ENCODE measurements at places on chromosomes 7 and 10. TPM values are rescaled to one million over a fixed set of nuclear protein-coding genes. Genes with fewer than 3 reads are reported as not detected.

GRCh38 chr7:44063894-44064651 is 1.3 kb downstream of the PGAM2 start:
- peaks cover 38% of the 10 kb centered on the region for H3K36me3 ChIP-seq
- DNase-seq = no peak
- H3K4me1 ChIP-seq = peaks cover 37% of the 10 kb centered on the region
- no peak overlapping the region for H3K27ac ChIP-seq
- H3K27me3 ChIP-seq = no peaks in the 10 kb centered on the region

- H3K27me3 ChIP-seq = no peaks in the 10 kb centered on the region
- H3K4me1 ChIP-seq = no peaks in the 10 kb centered on the region
- DNase-seq = no peak
Observed at GRCh38 chr7:16055263-16055976, 365.9 kb downstream of the CRPPA start.

- no peaks in the 10 kb centered on the region for H3K4me1 ChIP-seq
- no peak overlapping the region for H3K27ac ChIP-seq
- no peak for DNase-seq
- H3K4me3 ChIP-seq = no peak overlapping the region
- no peaks in the 10 kb centered on the region for H3K27me3 ChIP-seq
Observed at GRCh38 chr7:55303220-55303619, 61.9 kb upstream of the LANCL2 start.

DNA sequence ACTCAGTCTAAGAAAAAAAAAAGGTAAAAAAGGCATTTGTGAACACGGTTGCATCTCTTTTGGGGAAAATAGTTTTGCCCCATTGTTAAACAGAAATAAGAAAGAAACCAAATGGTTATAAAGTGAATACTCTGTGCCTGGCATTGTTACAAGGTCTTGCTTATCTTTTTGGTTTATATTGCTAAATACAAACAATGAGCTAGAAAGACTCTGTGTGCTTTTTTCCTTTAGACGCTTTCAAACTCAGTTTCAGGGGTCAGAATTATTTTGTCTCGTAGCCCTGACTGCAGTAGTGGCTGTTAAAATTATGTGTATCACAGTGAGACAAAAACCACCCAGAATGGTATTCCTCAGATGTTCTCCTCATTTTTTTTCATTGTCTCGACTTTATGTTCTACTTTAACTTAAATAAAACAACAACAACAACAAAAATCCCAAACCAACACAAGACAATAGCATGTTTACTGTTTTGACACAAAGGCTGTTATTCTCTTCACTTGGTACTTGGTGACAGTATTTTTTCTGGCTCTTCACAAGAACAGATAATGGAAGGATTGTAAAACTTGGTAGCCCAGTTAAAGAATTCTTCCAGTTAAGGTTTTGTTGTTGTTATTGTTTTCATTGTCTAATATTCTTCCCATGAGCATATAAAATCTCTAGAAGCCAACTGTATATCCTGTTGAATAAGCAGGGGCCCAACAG is 190.1 kb downstream of the PLXDC2 start:
- no peaks in the 10 kb centered on the region for H3K36me3 ChIP-seq
- no peaks in the 10 kb centered on the region for H3K27me3 ChIP-seq
- no peaks in the 10 kb centered on the region for H3K4me1 ChIP-seq
- no peak for DNase-seq
- H3K4me3 ChIP-seq = no peak overlapping the region

Gene ATG9B
- 8.0 TPM for polyA plus RNA-seq
